Naive thymus-derived CD8-positive, alpha-beta T cell (primary cell): ENCODE measurements at places on chromosomes 1 and 21.

DNA sequence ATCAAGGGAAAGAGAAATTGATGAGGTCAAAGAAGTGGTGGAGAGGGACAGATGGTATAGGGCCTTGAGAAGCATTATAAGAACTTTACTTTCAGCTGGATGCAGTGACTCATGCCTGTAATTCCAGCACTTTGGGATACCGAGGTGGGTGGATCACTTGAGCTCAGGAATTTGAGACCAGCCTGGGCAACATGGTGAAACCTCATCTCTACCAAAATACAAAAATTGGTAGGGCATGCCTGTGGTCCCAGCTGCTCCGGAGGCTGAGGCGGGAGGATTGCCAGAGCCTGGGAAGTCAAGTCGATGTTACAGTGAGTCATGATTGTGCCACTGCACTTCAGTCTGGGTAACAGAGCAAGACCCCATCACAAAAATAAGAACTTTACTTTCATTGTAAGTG is 5.7 kb downstream of the TMEM50A start:
- no peak for DNase-seq

DNA sequence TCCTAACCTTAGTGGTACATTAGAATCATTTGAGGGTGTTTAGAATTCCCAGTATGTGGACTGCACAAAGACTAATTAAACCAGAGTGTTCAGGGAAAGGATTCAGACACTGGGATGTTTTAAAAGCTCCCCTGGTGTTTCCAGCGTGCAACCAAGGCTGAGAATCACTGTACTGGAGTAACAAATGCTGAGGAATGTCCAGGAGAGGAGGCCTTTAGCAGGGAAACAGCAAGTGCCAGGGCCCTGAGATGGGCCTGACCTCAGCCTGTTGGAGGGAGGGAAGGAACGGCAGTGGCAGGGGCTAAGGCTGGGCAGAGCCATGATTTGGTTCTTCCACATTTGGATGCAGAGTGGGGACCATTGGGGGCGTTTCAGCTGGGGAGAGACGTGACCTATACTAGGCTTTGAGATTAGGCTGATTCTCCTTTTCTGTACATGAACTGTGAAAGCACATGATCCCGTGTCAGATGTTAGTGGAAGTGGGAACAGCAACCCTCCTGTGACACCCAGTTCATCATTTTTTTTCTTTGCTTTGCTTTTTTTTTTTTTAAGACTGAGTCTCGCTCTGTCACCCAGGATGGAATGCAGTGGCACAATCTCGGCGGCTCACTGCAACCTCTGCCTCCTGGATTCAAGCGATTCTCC is 49.3 kb downstream of the KANK4 start:
- DNase-seq: no peak

DNA sequence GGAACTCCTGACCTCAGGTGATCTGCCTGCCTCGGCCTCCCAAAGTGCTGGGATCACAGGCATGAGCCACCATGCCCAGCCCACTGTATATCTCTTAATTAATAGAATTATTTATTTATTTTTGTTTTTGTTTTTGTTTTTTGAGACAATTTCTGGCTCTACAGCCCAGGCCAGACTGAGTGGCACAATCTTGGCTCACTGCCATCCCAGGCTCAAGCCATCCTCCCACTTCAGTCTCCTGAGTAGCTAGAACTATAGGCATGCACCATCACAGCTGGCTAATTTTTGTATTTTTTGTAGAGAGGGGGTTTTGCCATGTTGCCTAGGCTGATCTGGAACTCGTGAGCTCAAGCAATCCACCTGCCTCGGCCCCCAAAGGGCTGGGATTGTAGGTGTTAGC is 15.7 kb upstream of the WDTC1 start:
- no peak for DNase-seq

DNA sequence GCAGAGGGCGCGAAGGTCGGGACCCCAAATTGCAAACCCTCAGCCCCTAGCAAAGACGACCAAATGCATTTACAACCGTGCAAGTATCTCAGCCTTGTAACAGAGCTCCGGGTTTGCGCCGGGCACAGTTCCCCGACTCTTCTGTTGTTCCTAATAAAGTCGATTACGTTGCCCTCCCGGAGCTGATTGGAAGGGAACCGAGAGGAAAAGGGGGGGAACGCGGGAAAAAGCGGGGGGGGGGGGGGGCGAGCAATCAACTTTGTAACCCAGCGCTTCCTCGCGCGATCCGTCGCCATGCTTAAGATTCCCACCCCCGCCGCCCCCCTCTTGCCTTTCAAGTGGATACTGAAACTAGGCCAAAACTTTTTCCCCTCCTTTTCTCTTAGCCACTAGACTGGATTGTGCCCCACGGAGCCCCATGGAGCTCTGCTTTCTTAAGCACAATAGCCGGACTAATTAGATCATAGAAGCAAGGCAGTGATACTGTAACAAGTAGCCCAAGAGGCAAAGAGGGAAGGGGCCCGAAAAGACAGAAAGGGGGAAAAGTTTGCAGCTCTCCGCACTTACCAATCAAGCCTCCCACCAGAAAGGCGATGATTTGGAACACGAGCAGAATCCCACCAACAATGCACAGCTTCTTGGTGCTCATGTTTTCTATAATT is 565 bp downstream of the WLS start:
- no peak for DNase-seq
